ENCODE measurements at places on chromosomes 3 and 15. TPM values are rescaled to one million over a fixed set of nuclear protein-coding genes. Genes with fewer than 3 reads are reported as not detected.

The PPIB gene
- 532 TPM for polyA plus RNA-seq

The COLQ gene
- 1.2 TPM for polyA plus RNA-seq

- DNase-seq: no peak
Observed at GRCh38 chr3:140443073-140443472, 234.8 kb upstream of the TRIM42 start.

DNA sequence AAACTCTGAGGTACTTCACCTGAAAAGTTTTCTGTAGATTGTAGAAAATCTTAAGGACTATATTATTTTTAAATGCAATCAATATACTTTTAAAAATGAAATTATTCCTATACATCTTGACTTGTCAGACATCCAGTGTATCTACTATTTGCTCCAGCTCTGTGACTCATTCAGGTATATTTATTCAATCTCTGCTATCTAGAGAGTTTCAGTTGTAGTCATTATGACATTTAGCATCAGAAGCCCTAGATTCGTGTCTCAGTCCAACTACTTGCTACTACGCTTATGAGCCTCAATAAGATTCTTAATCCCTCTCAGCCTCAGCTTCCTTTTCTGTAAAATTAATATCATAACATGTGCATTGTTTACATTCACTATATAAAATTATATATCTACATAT lies 22.3 kb upstream of the EIF1B start:
- no peak for DNase-seq

- DNase-seq: peak; percentile 69
Observed at GRCh38 chr3:179348325-179349013, 960 bp downstream of the MFN1 start.

DNA sequence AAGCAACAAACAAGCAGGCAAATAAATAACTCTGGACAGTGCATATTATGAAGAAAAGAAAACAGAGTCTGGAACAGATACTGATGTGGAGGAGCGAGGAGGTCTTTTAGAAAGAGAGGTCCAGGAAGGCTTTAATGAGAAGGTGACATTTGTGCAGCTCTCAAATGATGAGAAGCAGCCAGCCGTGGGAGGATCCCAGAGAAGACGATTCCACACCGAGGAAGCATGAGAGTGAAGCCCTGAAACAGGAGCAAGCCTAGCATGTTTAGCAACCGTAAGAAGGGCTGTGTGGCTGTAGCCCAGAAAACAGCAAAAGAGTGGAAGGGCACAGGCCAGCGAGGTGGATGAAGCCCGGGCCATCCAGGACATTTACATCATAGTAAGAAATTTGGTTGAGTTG lies 93.1 kb downstream of the RAD18 start:
- no peak for DNase-seq

- no peak for DNase-seq
Observed at GRCh38 chr3:151557068-151557840, 96.4 kb upstream of the IGSF10 start.

DNA sequence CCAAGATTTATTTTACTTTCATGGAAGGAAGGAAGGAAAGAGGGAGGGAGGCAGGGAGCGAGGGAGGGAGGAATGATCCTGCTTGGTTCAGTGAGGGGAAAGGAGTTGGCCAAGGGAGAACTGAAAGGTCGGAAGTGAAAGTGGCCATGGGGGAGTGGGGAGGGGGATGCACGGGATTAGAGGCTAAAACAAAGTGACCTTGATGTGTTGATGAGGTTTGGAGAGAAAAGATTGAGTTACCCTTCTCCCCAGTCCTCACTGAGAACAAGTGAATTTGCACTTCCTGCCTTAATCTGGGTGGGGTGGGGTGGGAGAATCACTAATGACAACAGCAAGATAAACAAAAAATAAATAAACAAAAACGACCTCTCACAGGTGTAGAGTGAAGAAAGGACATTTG lies 212.0 kb upstream of the TLE3 start:
- no peak for DNase-seq

- no peak for DNase-seq
Observed at GRCh38 chr15:73165844-73166243, 113.6 kb downstream of the NEO1 start.

DNA sequence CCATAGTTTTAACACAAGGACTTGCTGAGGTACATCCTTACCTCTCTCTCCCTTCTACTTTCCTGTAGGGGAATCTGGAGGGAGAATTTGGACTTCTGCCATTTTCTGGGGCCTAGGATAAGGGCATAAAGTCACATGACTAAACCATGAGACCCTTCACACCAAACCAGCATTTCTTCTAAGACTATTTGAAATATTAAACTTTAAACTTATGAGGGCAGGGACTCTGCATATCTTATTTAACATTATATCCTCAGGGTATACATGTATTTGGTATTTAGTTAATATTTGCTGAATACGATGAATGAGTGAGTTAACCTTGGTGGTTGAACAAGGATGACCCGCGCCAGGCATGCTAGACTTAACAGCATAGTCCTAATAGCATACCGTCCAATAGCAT lies 63.4 kb downstream of the USP13 start:
- DNase-seq: no peak

DNA sequence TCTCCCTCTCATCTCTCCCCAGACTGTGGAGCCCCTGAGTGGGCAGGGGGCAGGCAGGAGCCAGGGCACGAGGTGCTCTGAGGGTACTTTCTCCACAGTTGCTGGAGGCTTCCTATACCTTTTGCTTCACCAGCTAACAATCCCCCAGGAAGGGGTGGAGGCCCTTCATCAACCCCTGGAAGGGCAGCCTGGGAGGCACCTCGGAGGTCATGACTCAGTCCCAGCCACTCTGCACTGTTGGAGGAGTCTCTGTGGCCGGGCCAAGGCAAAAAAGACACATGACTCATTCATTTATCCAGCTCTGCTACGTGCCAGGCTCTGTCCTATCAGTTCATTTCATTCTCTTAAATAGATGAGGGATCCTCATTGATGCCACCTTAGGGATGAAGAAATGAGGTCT lies 15.6 kb upstream of the KY start:
- DNase-seq: no peak

GRCh38 chr15:32918547-32918946 lies 200.7 kb downstream of the GREM1 start:
- no peak for DNase-seq

DNA sequence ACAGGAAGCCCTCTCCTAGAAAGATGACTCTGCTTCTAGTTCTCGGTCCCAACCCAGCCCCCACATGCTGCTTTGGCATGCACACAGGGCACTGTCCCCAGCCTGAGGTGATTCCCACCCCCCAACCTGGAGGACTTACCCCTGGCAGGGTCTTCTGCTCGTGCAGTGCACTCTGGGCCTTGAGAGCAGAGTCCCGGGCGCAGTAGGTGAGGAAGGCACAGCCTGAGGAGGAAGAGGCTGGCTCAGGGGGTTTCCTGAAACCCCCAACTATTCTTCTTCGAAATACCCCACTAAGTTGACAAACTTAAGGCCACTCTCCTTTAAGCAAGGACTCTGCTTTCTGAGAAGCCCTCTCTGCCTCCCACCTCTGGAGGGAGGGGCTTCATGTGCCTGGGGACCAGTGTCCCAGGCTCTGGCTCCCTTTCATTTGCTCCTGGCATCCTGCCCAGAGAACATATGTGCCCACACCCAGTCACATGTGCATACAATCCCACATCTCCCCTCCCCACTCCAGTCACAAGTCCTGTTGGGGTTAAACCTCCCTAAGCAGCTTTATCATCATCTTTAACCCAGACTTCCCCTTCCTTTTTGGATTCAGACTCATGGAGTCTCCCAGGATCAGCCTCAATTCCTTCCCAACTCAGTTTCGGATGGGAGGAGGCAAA lies 4.1 kb downstream of the CELF6 start:
- DNase-seq: no peak

DNA sequence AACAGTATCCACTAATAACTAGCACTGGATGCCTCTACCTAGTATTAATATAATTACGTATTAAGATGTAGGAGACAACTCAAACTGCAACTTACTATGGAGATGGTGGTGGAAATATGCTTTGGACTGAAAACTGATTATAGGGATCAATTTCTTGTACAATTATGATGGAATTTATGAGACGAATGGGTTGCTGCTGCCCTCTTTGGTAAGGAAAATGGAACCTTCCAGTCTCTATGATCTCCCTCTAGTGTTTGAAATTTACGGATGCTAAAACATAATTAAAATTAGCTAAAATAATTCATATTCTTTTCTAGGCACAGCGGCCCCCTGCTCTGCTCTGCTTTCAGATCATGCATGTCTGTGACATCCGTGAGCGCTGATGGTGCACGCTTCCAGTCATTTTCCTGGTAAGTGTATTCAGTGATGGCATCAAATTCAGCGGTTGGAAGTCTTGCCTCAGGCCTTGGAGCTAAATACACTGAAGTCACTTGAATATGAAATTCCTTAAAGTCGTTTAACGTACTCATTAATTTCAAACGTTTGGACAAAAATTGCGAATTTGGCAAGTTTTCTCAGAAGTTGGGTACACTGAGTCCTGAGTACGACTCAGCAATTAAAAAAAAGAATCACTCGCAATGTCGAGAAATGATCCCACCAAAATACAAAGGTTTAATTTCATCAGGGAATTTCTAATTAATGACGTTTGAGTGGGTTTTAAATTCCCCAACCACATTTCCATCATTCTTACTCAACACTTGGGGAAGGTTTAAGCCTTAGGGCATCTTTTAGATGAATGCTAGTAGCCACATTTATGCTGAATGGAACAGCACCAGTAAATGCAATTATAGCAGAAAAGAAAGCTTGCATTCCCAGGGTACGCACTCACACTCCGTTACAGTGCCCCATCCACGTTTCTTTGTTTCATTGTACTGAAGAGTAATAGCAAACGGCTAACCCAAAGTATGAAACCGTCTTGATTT lies 132.6 kb downstream of the NR2F2 start:
- DNase-seq: no peak
